ENCODE measurements at places on chromosomes 1 and 21.

GRCh38 chr1:82565146-82565545 lies 764.4 kb downstream of the ADGRL2 start:
- no peak for DNase-seq

DNA sequence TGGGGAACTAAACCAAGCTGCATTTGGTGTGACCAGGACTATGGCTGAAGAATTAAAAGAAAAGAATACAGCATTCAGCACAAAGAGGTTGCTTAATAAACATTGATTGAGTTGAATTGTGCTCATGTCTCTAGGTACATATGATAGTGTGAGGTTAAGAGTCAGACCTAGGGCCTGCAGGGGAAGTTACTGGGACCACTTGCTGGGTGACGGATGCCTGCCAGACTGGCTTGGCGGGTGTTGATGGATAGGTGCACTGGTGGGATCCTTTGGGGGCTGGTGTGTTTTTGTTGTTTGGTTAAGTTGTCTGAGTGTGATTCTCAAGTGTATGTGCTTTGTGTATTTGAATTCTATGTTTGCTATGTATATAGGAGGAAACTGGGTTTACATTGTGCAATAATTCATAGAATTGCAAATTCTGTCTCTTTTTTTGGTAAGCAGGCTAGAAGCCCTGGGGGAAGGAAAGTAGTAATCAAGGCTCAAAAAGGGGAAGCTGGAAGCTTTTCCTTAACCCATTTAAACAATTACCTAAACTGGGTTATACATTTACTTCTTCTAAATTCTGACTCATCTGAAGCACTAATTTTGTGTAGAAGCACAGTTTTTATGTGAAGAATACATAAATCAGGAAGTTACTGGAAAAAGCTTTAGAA lies 1.8 kb downstream of the CD101 start:
- DNase-seq = no peak

DNA sequence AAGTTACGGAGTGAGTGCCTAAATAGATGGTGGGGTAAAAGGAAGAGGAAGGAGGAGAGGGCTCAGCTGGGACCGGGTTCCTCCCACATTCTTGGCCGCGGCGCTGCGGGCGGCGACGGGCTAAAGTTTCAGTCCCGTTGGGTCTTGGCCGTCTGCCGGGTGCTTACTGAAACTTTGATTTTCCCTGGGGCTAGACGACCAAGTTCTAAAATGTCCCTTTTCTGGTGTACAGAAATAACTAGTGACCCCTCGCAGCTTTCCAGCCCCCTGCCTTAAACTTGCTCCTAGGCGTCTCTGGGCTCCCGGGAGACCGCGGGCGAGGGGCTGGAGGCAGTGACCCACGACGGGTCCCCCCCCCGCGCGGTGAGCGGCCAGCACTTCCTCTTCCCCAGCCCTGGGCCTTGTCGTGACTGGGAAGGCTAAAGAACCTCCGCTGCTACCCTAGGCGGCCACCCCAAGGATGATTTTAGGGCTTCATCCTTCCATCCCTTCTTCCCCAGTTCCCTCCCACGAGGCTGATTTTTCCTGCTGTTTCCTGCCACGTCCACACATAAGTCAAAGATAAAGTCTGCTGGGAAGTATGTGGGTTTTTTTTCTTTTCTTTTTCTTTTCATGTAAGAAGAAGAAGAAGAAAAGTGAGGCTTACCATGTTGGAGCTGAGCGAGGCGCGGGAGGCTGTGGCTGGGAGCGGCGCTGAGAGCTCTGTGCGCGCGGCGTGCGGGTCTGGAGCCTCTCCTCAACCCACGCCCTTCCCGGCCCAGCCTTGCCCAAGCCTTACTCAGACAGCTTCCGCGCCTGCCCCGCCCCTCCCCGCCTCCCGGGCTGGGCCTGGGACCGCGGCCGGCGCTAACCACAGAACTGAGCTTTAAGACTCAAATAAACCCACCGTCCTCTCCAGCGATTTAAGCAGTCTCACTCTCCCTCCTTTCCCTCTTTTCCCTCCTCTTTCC lies at the start of gene S100A11:
Gene S100A11 (minus strand): TSS at position 738 of the 950 bp plus-strand sequence. CDS start 89 bp downstream, at position 649.
- DNase-seq = peak; percentile 10

DNA sequence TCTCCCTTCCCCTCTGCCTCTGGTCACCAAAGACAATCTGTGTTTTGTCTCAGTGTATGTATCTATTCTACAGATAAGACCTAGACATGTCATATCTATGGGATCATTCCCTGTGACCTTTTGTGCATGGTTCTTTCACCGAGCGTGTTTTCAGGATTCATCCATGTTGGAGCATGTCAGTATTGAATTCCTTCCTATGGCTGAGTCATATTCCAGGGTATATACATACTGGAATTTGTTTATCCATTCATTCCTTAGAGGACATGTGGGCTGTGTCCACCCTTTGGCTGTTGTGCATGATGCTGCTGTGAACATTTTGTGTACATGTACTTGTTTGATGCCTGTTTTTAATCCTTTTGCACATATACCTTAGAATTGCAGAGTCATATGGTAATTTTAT lies 69.9 kb downstream of the NFASC start:
- no peak for DNase-seq

- no peak for DNase-seq
Measured at GRCh38 chr1:224497714-224498573, 63.3 kb upstream of the WDR26 start.

- no peak for DNase-seq
Measured at GRCh38 chr1:158053276-158053675, 59.8 kb downstream of the KIRREL1 start.

GRCh38 chr21:38979271-38980121 lies 173.8 kb downstream of the ETS2 start:
- no peak for DNase-seq

- peak; percentile 12 for DNase-seq
Measured at GRCh38 chr1:240189386-240189989, 97.8 kb downstream of the FMN2 start.

- DNase-seq = no peak
Measured at GRCh38 chr1:119808491-119808890, 2.8 kb downstream of the REG4 start.

GRCh38 chr21:41283211-41283818 lies 33.3 kb upstream of the FAM3B start:
- peak; percentile 49 for DNase-seq

GRCh38 chr1:203216274-203217138 lies 13.0 kb downstream of the CHIT1 start:
- peak; percentile 52 for DNase-seq

DNA sequence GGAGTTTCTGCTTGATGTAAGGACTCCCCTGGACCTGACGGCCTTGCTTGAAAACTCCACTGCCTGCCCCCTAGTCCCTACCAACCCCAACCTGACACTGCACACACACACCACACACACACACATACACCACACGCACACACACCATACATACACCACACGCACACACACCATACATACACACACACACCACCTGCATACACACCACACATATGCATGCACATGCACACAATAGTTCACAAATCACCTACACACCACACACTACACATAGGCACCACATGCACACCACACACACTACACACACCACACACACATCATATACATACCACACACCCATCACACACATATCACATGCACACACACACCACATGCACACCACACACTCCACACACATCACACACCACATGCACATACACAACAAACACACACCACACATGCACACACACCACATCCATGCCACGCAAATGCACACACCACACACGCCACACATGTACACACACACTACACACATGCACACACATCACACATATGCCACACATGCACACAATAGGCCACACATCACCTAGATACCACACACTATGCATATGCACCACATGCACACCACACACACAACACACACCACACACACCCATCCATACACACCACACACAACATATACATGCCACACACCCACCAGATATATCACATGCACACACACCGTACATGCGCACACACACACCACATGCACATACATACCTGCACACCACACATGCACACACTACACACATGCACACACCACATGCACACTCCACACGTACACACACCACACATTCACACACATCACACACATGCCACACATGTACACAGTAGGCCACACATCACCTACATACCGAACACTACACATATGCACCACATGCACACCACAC lies 3.7 kb downstream of the CASQ1 start:
- no peak for DNase-seq

GRCh38 chr1:66752000-66752592 lies at the start of gene DYNLT5:
Gene DYNLT5 (plus strand): TSS chr1:66752459. CDS start chr1:66754659, 2,200 bp downstream.
- no peak for DNase-seq

- DNase-seq = no peak
Measured at GRCh38 chr1:193241132-193241827, 54.9 kb upstream of the B3GALT2 start.

DNA sequence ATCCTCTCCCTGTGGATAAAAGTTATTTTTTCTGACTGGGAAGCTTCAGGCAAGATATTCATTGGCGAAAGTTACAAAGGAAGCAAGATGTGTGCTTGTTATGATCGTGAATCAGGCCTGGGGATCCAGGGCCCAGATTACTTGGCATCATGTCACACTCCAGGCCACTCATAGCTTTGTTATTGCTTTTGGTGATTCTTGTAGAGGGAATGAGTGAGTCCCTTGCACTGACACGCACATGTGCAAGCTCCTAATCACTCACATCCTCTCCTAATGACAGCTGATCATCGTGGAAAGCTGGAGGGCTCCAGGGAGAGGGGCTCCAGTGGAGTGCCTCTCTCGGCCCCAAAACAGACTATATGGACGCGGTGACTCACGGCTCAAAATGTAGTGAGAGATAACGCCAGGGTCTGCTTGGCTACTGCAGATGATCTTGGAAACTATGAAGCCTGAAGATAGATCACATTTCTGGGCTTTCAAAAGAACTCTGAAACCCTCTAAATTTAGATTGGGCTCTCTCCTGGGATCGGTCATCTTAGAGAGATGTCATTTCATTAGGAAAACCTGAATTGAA lies 481.1 kb upstream of the USP24 start:
- no peak for DNase-seq

- DNase-seq = no peak
Measured at GRCh38 chr1:6991266-6991665, 206.0 kb downstream of the CAMTA1 start.

DNA sequence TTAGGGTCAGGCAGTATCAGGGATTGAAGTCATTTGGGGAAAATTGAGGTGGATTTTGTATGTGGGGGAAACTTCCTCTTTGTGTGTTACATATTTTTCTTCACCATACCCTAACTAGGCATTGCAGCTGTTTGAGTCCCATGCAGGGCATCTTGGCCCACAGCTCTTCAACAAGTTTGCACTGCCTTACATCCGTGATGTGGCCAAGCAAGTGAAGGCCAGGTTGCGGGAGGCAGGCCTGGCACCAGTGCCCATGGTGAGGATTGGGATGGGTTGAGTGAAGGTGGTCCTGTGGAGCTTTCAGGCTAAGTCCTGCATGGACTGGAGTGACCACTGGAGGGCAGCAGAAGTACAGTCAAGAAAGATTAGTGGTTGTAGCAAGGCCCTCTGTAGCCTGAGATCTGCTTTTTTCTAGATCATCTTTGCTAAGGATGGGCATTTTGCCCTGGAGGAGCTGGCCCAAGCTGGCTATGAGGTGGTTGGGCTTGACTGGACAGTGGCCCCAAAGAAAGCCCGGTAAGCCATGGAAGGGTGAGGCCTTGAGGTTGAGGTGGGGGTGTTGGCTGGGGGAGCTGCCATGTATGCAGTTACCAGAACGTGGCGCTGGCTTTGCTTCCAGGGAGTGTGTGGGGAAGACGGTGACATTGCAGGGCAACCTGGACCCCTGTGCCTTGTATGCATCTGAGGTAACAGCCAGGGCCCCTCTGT lies 2.4 kb downstream of the UROD start:
- peak; percentile 83 for DNase-seq

GRCh38 chr1:103538226-103538625 lies 12.7 kb downstream of the RNPC3 start:
- no peak for DNase-seq

- DNase-seq = no peak
Measured at GRCh38 chr1:147781056-147781471, 20.7 kb upstream of the GJA5 start.

DNA sequence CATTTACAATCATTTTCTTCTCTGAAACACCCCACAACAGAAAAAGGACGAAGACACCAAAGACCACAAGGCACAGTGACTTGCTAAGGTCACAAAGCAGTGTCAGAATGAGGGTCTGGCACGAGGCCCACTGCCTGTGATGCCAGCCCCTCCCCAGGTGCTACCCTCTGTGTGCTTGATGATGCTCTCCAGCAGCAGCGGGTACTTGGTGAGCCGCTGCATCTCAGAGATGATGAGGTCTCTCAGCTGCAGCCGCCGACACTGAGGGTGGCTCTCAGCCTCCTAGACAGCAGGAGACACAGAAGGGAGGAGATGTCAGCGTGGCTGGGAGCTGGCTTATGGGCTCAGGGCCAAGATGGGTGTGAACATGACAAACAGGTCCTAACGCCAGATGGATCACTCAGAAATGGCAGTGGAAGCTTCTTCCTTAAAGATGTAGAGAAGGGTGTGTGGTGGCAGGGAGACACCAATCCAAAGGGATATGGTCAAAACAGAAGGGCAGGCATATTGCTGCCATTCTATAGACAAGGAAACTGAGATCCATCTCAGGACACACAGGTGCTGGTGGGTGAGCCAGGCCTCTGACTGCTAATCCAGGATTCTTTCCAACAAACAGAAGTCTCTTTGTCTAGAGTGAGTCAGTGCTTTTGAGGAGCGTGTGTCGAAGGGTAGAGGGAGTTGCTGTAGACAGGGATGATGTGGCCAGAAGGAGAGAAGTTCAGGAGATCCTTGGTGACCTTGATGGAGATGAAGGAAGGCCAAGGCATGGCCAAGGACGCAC lies 25.6 kb downstream of the LRRC71 start:
- no peak for DNase-seq

DNA sequence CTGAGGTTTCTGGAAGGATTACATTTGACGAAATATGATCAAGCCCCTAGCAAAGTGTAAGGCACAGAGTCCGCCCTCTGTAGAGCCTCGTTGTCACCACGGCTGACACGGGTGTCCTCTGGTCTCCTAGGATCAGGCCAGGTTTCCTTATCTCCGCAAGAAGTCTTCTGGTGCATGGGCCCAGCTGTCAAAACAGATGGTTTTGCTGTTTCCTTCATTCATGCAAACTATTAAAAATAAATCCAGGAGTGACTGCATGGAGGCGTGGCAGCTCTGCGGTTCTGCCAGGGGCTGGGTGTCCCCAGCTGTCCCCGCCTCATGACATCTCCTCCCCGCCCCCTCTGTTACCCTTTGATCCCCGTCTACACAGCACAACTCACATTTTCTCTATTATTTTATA lies 209.0 kb downstream of the DYRK1A start:
- no peak for DNase-seq

DNA sequence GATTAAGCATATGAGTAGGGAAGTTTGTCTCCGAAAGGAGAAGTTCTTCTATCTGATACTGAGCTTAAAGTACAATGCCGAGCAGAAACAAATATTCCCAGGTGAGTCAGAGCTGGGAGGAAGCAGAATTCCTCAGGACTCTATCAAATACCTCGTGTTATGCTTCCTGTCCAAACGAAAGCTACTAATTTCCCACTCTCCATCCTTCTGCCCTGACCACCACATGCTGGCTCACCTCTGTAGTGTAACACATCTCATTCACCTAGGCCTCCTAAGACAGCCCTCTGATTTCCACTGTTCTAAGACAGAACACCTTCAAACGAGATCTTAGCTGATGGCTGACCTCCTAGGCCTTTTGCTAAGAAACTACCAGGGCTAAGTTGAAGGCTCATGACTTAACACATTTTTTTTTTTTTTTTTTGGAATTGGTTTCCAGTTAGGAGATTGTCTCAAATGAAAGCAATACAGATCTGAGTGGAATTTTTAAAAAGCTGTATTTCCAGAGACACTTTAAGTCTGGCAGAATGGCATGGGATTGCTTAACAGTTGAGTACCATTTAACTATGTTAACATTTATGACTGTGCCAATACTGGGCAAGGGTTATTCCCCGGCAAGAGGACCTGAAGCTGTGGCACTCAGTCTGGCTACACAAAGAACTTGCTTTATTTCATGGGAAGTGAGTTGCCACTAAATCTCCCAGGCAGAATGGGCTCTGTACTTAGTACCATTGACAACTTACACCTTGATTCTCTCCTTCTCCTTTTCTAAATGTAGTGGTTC lies 583.4 kb downstream of the DPYD start:
- DNase-seq = no peak

Data from naive thymus-derived CD8-positive, alpha-beta T cell (primary cell).